ENCODE measurements at places on chromosomes 6 and 20. TPM values are rescaled to one million over a fixed set of nuclear protein-coding genes. Genes with fewer than 3 reads are reported as not detected.

- H3K27ac ChIP-seq: no peak overlapping the region
- DNase-seq: no peak
- no peaks in the 10 kb centered on the region for H3K4me1 ChIP-seq
- H3K4me3 ChIP-seq: no peak overlapping the region
- H3K27me3 ChIP-seq: no peaks in the 10 kb centered on the region
- H3K36me3 ChIP-seq: no peaks in the 10 kb centered on the region
Measured at GRCh38 chr6:132650429-132650828, 8.6 kb downstream of the TAAR1 start.

DNA sequence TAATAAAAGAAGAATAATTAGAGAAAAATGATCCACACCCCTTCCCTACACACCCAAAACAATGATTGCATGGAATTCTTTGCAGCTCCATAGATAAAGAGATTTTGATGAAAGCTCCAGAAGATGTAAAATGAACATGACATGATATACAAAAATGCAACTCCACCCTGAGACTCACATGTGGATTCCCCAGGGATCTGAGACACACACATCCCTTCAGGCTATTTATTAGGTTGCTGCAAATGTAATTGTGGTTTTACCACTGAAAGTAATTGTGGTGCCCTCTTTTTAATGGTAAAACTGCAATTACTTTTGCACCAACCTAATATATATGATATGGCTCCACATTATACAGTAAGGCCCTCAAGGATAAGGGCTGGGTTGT, 40.4 kb upstream of the TBC1D7 start:
- H3K27ac ChIP-seq: no peak overlapping the region
- DNase-seq: no peak
- H3K4me3 ChIP-seq: no peak overlapping the region
- H3K4me1 ChIP-seq: peaks cover 31% of the 10 kb centered on the region
- peaks cover 6% of the 10 kb centered on the region for H3K36me3 ChIP-seq

DNA sequence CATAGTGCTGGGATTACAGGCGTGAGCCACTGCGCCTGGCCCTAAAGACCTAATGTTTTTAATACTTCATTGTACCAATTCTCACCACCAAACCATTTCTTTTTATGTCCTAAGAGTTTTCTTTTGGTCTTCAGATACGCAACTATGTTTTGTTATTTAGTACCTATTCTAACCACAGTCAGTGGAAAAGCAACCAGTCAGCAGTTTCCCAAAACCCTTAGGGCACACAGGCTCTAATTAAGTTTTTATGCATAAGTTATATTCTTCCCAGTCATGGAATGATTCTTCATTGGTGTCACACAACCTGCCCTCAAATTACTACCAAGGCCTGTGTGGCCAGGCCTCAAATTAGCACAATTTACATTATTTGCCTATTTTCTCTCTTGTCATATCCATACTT, 247.7 kb upstream of the KCNQ5 start:
- no peak overlapping the region for H3K4me3 ChIP-seq
- no peaks in the 10 kb centered on the region for H3K27me3 ChIP-seq
- no peaks in the 10 kb centered on the region for H3K36me3 ChIP-seq
- H3K4me1 ChIP-seq: peaks cover 3% of the 10 kb centered on the region
- no peak overlapping the region for H3K27ac ChIP-seq
- DNase-seq: no peak

The RNF144B gene
- 6.9 TPM for polyA plus RNA-seq

DNA sequence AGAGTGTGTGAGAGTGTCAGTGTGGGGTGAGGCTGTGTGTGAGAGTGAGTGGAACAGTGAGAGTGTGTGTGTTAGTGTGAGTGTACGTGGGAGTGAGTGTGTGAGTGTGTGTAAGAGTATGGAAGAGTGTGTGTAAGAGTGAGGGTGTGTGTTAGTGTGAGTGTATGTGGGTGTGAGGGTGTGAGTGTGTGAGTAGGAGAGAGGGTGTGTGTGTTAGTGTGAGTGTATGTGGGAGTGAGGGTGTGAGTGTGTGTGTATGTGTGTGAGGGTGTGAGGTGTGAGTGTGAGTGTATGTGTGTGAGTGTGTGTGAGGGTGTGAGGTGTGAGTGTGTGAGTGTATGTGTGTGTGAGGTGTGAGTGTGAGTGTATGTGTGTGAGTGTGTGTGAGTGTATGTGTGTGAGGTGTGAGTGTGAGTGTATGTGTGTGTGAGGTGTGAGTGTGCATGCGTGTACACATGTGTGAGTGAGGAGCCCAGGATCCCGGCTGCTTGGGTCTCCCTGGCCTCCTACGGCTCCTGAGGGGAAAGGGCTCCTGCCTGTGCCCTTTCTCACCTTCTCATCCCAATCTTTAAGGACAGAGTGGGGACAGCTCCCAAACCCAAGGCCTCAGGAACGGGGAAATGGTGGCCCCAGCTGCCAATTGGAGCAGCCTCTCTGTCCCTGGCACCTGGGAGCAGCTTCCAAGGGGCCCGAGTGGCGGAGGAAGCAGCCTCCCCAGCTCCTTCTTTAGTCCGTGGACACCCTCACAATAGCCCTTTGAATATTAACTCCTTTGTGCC, 100.2 kb downstream of the PSMB1 start:
- H3K36me3 ChIP-seq: no peaks in the 10 kb centered on the region
- no peak overlapping the region for H3K4me3 ChIP-seq
- no peak overlapping the region for H3K27ac ChIP-seq
- DNase-seq: no peak

DNA sequence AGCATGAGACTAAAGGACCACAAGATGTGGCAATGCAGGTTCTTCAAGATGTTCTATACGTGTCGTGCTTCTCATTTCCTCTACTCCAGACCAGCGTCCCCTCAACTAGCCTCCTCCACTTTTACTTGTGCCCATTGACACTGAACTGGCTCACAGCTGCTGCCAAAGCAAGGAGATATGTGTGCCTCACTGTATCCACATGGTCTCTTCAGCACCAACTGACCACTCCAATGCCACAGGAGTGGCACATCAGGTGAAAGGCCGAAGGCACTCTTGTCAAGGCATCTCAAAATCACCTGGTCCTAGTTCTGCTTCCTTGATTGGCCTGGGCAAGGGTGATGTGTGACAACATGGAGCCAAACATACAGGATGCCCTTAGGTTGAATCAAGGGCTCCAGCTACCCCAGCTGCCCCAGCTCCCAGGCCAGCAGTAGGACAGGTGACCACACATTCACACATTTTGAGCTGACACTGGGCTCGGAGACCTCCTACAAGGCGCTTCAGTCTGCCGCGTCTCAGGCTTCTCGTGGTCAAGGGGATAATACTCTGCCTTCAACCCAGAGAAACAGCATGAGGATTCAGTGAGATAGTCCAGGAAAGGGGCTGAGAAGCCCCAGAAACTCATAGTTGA, 205.2 kb upstream of the CDH4 start:
- H3K4me3 ChIP-seq: no peak overlapping the region
- H3K36me3 ChIP-seq: no peaks in the 10 kb centered on the region
- no peaks in the 10 kb centered on the region for H3K4me1 ChIP-seq
- H3K27me3 ChIP-seq: no peaks in the 10 kb centered on the region
- H3K27ac ChIP-seq: no peak overlapping the region
- DNase-seq: no peak

The NKX2-2 gene
- not detected for polyA plus RNA-seq

- peaks cover 4% of the 10 kb centered on the region for H3K36me3 ChIP-seq
- H3K4me1 ChIP-seq: no peaks in the 10 kb centered on the region
- no peaks in the 10 kb centered on the region for H3K27me3 ChIP-seq
- no peak overlapping the region for H3K4me3 ChIP-seq
Measured at GRCh38 chr6:87494761-87495422, 22.1 kb downstream of the SLC35A1 start.

GRCh38 chr6:26030716-26031115, 56.5 kb upstream of the HFE start:
- no peak for DNase-seq
- H3K4me3 ChIP-seq: peak overlapping the region; percentile 84
- peaks cover 23% of the 10 kb centered on the region for H3K4me1 ChIP-seq
- H3K36me3 ChIP-seq: no peaks in the 10 kb centered on the region

DNA sequence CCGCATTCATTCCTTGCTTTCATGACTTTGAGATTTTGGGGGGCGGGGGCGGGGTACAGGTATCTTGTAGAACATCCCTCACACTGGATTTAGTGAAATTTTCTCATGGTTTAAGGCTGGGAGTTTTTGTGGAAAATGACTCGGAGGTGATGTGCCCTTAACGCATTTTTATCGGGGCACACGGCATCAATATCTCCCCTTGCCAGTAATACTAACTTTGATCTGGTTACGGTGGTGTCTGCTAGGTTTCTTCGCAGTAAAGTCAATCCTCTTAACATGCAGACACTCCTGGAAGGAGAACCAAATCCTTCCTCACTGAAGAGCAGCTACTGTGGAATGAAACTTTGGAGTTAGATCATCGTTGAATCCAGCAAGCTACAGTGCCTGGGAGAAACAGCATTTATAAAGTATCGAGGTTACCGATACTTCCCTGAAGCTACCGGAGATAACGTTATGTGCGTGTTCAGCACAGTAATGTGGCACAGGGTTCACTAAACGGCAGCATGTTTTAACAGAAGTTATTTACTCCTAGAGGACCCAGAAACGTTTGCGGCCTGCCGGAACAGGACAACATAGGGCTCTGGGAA, 1.2 kb upstream of the DYNLRB1 start:
- H3K4me3 ChIP-seq: peak overlapping the region; percentile 98
- peak overlapping the region; percentile 96 for H3K27ac ChIP-seq
- no peaks in the 10 kb centered on the region for H3K27me3 ChIP-seq
- peaks cover 25% of the 10 kb centered on the region for H3K4me1 ChIP-seq

GRCh38 chr6:115668781-115669180, 391.9 kb downstream of the FRK start:
- no peak for DNase-seq
- H3K27ac ChIP-seq: no peak overlapping the region
- H3K36me3 ChIP-seq: no peaks in the 10 kb centered on the region
- H3K4me1 ChIP-seq: no peaks in the 10 kb centered on the region

The HIVEP1 gene
- polyA plus RNA-seq: 13.7 TPM

GRCh38 chr20:32204205-32205109, 3.1 kb downstream of the PLAGL2 start:
- H3K27ac ChIP-seq: peak overlapping the region; percentile 95
- H3K4me3 ChIP-seq: no peak overlapping the region
- no peak for DNase-seq
- H3K4me1 ChIP-seq: peaks cover 60% of the 10 kb centered on the region

- H3K4me1 ChIP-seq: no peaks in the 10 kb centered on the region
- no peaks in the 10 kb centered on the region for H3K36me3 ChIP-seq
- H3K27ac ChIP-seq: no peak overlapping the region
- no peaks in the 10 kb centered on the region for H3K27me3 ChIP-seq
Measured at GRCh38 chr20:38685853-38686473, 38.3 kb upstream of the SLC32A1 start.

DNA sequence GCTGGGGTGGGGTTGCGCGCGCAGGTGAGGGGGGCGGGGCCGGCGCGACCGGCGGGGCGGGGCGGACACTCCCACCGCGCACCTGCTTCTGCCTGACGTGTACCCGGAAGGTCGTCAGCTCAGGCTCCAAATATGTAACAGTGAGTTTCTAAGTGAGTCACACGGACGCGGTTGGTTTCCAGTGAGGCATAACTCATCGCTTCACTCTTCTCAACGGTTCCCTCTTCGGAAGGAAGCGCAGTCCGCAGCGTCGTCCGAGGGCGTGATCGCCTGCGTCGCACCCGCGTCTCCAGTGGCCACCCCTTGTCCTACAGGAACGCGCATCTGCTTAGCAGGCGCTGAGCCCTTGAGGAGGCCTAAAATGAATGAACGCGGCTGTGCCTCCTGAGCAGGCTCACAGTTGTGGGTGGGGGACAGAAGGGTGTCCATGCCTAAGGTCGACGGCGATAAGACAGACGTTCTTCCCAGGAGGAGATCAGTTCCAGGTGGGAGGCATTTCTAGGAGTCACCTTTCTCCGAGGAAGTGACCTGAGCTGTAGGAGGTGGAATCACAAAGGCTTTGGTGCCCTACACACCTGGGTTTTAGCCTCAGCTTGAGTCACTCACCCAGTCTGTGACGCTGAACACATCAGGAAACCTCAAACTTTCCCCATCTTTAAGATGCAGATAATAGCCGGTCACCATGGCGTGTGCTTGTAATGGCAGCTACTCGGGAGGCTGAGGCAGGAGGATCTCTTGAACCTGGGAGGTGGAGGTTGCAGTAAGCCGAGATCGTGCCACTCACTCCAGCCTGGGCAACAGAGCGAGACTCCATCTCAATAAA, 50.9 kb upstream of the EZR start:
- H3K27ac ChIP-seq: peak overlapping the region; percentile 92
- no peaks in the 10 kb centered on the region for H3K36me3 ChIP-seq
- peak; percentile 93 for DNase-seq
- no peaks in the 10 kb centered on the region for H3K27me3 ChIP-seq
- peaks cover 11% of the 10 kb centered on the region for H3K4me1 ChIP-seq
- peak overlapping the region; percentile 44 for H3K4me3 ChIP-seq

- no peaks in the 10 kb centered on the region for H3K27me3 ChIP-seq
- H3K36me3 ChIP-seq: no peaks in the 10 kb centered on the region
- H3K27ac ChIP-seq: no peak overlapping the region
- peaks cover 11% of the 10 kb centered on the region for H3K4me1 ChIP-seq
Measured at GRCh38 chr20:43842126-43843020, 72.3 kb upstream of the TOX2 start.

The BACH2 gene
- 0.62 TPM for polyA plus RNA-seq

The UNC5CL gene
- polyA plus RNA-seq: 0.50 TPM

DNA sequence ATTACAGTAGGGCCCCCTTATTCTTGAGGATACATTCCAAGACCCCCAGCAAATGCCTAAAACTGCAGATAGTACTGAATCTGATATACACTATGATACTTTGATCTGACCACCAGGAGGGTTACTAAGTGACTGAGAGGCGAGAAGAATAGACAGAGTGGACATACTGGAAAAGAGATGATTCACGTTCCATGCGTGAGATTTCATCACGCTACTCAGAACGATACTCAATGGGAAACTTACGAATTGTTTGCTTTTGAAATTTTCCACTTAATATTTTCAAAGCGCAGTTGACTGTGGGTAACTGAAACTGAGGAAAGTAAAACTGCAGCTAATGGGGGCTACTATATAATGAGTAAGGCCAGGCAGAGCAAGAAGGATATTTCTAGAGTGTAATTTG, 60.8 kb downstream of the STX11 start:
- H3K4me1 ChIP-seq: peaks cover 8% of the 10 kb centered on the region
- H3K36me3 ChIP-seq: no peaks in the 10 kb centered on the region
- no peak overlapping the region for H3K27ac ChIP-seq
- no peak overlapping the region for H3K4me3 ChIP-seq
- peaks cover 5% of the 10 kb centered on the region for H3K27me3 ChIP-seq

The SYNDIG1 gene
- polyA plus RNA-seq: 0.38 TPM

DNA sequence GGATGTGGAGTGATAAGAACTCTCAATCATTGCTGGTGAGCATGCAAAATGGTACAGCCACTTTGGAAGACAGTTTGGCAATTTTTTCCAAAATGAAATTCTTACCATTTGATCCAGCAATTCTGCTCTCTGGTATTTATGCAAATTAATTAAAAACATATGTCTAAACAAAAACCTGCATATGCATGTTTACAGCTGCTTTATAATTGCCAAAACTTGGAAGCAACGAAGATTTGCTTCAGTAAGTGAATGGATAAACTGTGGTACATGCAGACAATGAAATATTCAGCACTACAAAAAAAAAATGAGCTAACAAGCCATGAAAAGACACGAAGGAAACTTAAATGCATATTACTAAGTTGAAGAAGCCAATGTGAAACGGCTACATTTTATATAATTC, 55.5 kb upstream of the SMLR1 start:
- no peaks in the 10 kb centered on the region for H3K27me3 ChIP-seq
- no peak overlapping the region for H3K4me3 ChIP-seq
- H3K27ac ChIP-seq: no peak overlapping the region

- no peak overlapping the region for H3K4me3 ChIP-seq
- H3K27me3 ChIP-seq: no peaks in the 10 kb centered on the region
- no peaks in the 10 kb centered on the region for H3K4me1 ChIP-seq
Measured at GRCh38 chr6:169638915-169639314, 62.9 kb downstream of the WDR27 start.

GRCh38 chr20:37995856-37996605, 37.2 kb downstream of the TTI1 start:
- no peaks in the 10 kb centered on the region for H3K27me3 ChIP-seq
- no peak overlapping the region for H3K4me3 ChIP-seq
- H3K27ac ChIP-seq: no peak overlapping the region
- no peak for DNase-seq
- peaks cover 8% of the 10 kb centered on the region for H3K36me3 ChIP-seq
- H3K4me1 ChIP-seq: peaks cover 15% of the 10 kb centered on the region

Measured in keratinocyte (primary cell).